LNCaP clone FGC (cell line): ENCODE measurements at places on chromosomes 5 and 9.

- no peak for DNase-seq
These were observed 363.2 kb downstream of the GLIS3 start for GRCh38 chr9:3936520-3937235.

DNA sequence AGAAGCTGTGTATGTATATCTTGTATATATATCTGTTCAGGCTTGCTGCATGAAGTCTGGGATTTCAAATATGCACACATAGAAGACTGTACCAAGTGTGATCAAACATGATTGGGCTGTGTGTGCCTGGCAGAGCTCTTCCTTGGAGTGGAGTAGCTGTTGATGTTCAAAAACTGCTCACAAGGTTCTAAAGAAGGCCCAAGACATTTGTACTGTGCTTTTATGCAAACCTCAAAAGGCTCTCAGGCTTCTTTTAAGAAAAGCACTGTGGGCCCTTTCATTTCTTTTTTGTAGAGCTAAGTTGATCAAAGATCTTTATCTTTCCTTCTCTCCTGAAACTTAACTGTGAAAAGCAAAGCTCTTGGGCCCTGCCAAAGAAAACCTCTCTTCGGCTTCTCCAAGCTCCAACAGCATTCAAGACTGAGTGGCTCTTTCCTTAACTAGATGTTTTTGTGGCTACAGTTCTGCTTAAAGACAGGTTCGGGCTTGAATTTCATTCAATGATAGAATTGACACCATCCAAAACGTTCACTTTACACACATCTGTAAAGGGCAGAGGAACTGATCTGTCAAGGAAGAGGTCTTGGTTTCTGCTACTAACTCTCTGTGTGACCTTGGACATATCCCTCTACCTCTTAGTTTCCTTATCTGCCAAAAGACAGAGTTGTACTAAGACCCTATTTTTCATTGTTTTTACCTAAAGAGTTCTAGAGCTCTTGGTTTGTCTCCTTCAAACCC, 105.8 kb upstream of the IL6ST start:
- DNase-seq: no peak

- no peak for DNase-seq
These were observed 82.8 kb downstream of the COL5A1 start for GRCh38 chr9:134724202-134724911.

GRCh38 chr5:1959231-1959630, 76.5 kb upstream of the IRX4 start:
- DNase-seq: no peak

- DNase-seq: no peak
These were observed 240.3 kb upstream of the TRPC7 start for GRCh38 chr5:136605638-136606037.

- no peak for DNase-seq
These were observed 14.6 kb downstream of the LMAN2 start for GRCh38 chr5:177336603-177337494.

- no peak for DNase-seq
These were observed 89.5 kb downstream of the APBA1 start for GRCh38 chr9:69582544-69583297.
